ENCODE measurements at places on chromosomes 12 and 14.

DNA sequence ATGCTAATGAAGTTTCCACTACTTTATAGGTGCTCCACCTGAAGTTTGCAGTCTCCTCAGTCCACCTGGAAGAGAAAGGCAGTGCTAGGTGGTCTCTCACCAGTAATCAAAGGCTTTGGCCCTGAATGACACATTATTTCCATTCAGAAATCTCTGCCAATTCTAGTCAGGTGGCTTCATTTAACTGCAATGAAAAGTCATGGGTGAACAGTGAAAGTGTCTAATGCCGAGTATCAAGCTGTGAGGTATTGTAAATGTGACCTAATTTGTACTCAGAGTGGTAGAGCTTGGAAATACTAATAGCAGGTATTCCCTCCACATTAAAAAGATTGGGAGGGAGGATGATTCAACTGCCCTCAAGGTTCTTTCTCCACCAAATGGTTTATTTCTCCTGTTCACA lies 220.9 kb upstream of the LRFN5 start:
- DNase-seq, result no peak

DNA sequence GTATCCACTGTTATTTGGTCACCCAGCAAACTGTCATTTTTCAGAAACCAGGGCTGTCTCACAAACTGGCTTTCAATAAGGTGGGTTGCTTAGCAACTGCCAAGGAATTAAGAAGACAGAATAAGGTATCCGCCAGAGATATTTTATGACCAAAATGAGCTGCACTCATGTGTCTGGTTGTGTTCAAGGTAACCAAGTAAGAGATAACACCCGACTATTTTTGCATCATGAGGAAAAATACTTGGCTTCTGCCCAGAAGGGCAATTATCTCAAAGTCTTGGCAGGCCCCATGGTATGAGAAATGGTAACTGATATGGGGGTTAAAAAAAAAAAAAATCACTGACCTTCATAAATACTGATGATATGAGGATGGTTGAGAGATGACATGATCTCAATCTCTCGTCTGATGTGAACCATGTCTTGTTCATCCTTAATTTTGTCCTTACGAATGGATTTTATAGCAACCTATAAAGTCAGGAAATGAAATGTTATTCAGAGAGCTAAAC lies 32.6 kb downstream of the NUAK1 start:
- DNase-seq, result no peak

GRCh38 chr12:110023059-110023980 lies 24.1 kb downstream of the ANKRD13A start:
- no peak for DNase-seq

DNA sequence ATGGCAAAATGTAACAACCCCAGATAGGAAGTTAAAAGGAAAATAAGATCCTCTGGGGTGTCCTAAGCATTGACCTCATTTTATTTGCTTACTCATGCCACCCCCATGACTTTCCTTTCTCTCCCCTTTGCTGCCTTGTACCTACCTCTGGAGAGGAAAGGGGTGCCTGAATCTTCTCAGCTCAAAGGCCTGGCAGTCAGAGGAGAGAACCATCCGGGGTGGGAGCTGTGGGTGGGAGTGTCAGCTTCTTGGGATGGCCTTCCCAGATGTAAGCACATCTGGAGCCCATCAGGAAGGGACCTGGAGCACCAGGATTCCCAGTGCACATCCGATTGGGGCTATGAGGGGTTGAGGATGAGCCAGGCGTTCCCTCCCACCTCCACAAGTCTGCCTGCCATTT lies 5.2 kb upstream of the ITGA5 start:
- DNase-seq, result no peak

GRCh38 chr14:21454843-21455544 lies 929 bp downstream of the CHD8 start:
- peak; percentile 16 for DNase-seq

GRCh38 chr12:52223406-52224039 lies 9.5 kb upstream of the KRT7 start:
- no peak for DNase-seq

DNA sequence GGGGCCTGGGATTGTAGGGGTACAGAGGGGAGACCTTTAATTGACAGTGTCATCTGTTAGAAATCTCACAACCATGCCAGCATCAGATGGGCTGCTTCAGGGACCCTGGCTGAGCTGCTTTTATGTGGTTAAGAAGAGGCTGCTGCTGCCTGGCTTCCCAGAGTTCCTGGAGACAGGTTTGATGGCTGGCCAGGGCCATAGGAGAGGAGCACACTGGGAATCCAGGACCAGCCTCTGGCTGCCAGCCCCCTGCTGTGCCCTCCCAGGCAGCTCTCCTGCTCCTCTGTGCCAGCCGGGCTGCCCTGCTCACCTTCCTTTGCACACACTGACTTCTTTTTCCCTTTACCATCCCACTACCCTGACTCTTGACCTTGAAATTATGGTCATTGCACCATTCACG lies 507 bp upstream of the KRT73 start:
- no peak for DNase-seq

DNA sequence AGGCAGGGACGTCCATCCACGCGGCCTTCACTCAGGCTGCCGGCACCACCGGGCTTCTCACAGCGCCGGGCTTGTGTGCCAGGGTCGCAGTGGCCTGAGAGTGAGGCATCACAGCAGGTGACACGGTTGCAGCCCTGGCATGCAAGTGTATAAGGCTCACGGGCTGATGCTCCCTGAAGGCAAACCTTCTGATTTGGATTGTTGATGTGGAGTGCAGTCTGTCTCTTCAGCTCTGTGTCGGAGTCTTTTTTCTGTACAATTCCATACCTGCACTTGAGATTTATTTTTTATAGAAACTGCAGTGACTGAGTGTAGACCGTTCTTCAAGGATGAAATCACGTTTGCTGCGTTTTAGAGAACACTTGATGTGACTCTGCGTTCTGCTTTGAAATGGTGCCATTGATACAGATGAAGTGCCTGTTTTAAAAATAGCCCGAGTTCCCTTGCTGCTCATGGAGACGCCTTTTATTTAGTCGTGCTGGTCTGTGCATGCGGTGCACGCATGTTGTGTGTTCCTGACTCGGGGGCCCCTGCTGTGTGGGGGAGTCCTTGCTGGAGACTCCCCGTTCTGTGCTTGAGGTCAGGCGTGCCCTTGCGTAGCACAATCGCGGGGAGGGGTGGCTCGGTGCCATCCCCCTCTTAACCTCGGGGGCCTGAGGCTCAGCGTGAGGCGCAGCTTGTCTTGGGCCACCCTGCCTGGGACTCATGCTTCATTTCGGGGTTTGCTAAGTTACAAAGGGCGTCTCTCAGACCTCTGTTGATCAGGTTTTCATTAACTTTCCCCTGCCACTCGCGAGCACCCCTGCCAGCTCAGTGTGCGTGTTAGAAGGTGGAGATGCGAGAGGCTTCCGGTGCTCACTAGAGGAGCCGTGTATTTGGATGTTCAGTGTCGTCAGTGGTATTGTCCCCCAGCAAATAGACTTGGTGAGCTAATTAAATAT lies 21.6 kb upstream of the AMN start:
- DNase-seq, result no peak

GRCh38 chr14:76424359-76424758 lies 48.4 kb downstream of the ESRRB start:
- DNase-seq, result no peak

GRCh38 chr14:33609582-33609981 lies 341.3 kb downstream of the EGLN3 start:
- DNase-seq, result no peak

- DNase-seq, result no peak
These were observed 76.6 kb downstream of the ZNF664 start for GRCh38 chr12:124049451-124050094.

GRCh38 chr12:55745361-55746173 lies 2.6 kb downstream of the GDF11 start:
- DNase-seq, result peak; percentile 77
